ENCODE measurements at places on chromosomes 2 and 18. TPM values are rescaled to one million over a fixed set of nuclear protein-coding genes. Genes with fewer than 3 reads are reported as not detected.

Gene TTC32
- 14.8 TPM for total RNA-seq

Gene FARSB
- total RNA-seq, result 43.8 TPM

Gene SLC4A3
- 2.9 TPM for total RNA-seq

Gene TMEM163
- total RNA-seq, result 0.06 TPM

Gene SLC16A14
- 0.11 TPM for total RNA-seq
